RKO (cell line): ENCODE measurements at places on chromosomes 3 and 15.

- DNase-seq = no peak
These were observed 244.8 kb downstream of the PLCL2 start for GRCh38 chr3:17129556-17129955.

GRCh38 chr3:127589600-127590281, 792 bp downstream of the TPRA1 start:
- no peak for DNase-seq

- DNase-seq = no peak
These were observed 41.5 kb downstream of the RBP2 start for GRCh38 chr3:139434764-139435307.

DNA sequence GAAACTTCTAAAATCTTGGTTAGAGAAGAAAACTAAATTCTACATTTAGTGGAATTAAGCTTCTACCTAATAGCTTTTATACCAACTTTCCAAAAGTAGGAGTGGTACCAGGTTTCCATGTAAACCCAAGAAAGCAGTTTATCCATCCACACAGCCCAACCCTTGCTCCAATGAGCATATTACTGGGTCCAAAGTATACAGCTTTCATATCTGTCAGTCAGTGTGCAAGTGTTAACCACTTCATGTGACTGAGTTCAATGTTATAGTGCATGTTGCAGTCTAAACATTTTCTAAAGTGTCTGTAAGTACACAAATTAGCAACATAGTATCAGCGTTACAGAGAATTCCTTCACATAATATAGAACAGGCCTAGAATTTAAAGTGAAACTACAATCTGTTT, 73.2 kb downstream of the C3orf70 start:
- no peak for DNase-seq

DNA sequence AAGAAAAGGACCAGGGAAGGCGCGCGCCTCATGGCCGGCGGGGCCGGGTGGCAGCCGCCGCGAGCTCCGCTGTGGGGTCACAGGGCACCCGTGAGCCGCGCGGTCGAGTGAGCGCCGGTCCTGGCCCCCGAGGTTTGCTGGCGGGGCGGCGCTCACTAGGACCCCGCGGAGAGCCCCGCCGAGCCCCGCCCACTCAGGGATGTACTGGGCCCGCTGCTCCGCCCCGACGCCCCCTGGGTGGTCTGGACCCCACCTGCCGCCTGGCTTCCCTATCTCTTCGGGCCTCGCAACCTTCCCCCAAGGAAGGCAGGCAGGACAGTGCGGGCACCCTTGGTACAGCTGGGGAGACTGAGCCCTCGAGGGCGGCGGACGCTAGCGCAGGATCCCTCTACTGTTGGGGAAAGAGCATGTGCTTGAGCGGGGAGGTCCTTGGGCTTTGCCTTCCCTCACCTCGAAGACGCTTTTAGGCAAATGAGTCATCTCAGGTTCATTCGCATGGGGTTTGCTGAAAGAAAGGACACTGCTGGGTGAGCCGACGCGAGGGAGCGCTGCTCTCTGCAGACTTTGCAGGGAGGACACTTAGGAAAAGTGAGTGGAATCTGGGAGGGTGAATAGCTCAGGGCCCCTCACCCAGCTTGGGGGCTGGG, at the start of gene CHRNB4:
Gene CHRNB4, minus strand, starts transcription at position 109 of the 647 bp plus-strand sequence. Its CDS starts 77 bp downstream, at position 32.
- no peak for DNase-seq
